Large intestine (tissue), 12 donors: ENCODE measurements at places on chromosomes 11 and 22. TPM values are rescaled to one million over a fixed set of nuclear protein-coding genes. Genes with fewer than 3 reads are reported as not detected.

LMO2 gene
- polyA plus RNA-seq: 11.8 TPM

DNA sequence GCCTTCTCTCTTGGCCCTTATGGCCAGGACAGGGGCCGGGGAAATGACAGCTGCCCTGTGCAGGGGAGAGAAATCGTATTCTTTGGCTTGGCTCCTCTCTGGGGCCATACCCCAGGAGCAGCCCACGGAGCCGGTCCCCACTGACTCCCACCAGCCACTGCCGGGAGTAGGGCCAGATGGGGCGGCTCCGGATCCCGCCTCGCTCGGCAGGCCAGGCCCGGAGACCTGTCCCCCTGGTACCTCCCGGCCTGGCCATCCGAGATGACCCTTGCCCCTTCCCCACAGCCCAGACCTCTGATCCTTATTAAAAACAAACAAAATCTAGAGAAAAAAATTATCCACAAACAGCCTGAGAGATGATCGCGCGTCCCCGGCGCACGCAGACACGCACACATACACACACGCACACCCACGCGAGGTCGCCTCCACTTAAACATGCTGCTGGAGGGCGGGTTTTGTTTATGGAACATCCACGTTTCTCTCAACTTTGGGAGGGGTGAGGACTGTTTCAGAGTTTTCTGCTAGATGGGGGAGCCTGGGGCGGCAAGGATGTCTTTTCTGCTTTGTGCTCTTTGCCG, 59.1 kb downstream of the IGLL1 start:
- DNase-seq: no peak
- peak overlapping the region; percentile 53 for H3K4me3 ChIP-seq
- H3K27me3 ChIP-seq: no peaks in the 10 kb centered on the region
- H3K36me3 ChIP-seq: no peaks in the 10 kb centered on the region

GRCh38 chr11:79592824-79593223, 152.0 kb upstream of the TENM4 start:
- no peaks in the 10 kb centered on the region for H3K27me3 ChIP-seq
- no peak overlapping the region for H3K27ac ChIP-seq

DNA sequence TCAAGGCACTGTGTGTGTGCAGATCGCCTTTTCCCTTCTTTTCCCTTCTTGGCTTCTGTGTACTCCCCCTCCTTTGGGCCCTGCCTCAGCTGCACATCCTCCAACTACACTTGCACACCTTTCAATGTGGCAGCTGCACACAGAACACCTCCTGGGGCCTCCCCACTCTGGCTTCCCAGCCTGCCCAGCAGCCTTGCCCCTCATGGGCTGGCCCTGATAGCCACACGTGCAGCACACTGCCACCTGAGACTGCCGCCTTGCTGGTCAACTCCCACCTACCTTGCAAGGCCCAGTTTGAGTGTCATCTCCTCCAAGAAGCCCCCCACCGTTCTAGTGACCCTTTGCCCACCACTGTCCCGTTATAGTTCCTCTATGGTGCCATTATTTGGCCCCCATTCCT, 77.3 kb upstream of the ARFGAP3 start:
- no peak for DNase-seq
- H3K4me3 ChIP-seq: no peak overlapping the region
- H3K27ac ChIP-seq: peak overlapping the region; percentile 60
- H3K27me3 ChIP-seq: no peaks in the 10 kb centered on the region
- H3K4me1 ChIP-seq: peaks cover 37% of the 10 kb centered on the region
- peaks cover 5% of the 10 kb centered on the region for H3K36me3 ChIP-seq

GRCh38 chr11:22752908-22753310, 76.7 kb downstream of the SVIP start:
- H3K27ac ChIP-seq: no peak overlapping the region
- no peak overlapping the region for H3K4me3 ChIP-seq
- H3K4me1 ChIP-seq: no peaks in the 10 kb centered on the region
- no peaks in the 10 kb centered on the region for H3K36me3 ChIP-seq

DNA sequence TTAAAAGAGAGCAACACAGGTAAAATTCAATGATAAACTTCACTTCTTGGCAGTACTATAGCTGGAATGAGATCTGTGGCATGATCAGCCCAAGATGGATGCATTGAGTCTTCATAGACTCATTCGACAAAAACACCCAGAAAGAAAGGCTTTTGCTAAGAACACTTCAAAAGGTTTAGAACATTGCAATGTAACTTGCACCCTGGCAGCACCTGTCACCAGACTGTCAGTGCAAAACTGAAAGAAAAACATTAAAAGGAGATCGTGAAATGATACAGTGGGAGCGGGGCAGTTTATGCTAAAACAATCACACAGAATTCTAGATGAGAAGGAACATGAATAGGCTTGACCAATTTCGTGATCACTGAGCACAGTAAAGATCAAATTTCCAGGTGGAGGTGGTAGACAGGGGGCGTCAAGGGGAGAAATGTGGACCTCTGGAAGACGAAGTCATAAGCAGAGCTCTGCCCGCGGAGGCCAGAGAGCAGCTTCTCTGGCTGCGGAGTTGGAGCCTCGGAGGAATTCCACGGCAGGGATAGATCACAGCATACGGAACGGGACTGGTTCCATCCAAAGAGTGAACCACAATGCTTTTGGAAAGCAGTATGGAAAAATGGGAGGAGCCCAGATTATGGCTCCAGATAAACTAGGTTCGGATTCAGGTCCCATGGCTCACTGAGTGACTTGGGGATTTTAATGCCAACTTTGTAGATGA, 11.9 kb downstream of the VSIG10L2 start:
- H3K36me3 ChIP-seq: peaks cover 33% of the 10 kb centered on the region
- DNase-seq: no peak
- H3K4me1 ChIP-seq: no peaks in the 10 kb centered on the region
- H3K27ac ChIP-seq: no peak overlapping the region
- H3K27me3 ChIP-seq: no peaks in the 10 kb centered on the region
- H3K4me3 ChIP-seq: no peak overlapping the region

MMP27 gene
- 0.24 TPM for polyA plus RNA-seq

GRCh38 chr11:110886288-110886970, 174.2 kb upstream of the ARHGAP20 start:
- no peak overlapping the region for H3K4me3 ChIP-seq
- DNase-seq: no peak
- no peaks in the 10 kb centered on the region for H3K4me1 ChIP-seq
- no peaks in the 10 kb centered on the region for H3K36me3 ChIP-seq

STARD10 gene
- 331 TPM for polyA plus RNA-seq

DNA sequence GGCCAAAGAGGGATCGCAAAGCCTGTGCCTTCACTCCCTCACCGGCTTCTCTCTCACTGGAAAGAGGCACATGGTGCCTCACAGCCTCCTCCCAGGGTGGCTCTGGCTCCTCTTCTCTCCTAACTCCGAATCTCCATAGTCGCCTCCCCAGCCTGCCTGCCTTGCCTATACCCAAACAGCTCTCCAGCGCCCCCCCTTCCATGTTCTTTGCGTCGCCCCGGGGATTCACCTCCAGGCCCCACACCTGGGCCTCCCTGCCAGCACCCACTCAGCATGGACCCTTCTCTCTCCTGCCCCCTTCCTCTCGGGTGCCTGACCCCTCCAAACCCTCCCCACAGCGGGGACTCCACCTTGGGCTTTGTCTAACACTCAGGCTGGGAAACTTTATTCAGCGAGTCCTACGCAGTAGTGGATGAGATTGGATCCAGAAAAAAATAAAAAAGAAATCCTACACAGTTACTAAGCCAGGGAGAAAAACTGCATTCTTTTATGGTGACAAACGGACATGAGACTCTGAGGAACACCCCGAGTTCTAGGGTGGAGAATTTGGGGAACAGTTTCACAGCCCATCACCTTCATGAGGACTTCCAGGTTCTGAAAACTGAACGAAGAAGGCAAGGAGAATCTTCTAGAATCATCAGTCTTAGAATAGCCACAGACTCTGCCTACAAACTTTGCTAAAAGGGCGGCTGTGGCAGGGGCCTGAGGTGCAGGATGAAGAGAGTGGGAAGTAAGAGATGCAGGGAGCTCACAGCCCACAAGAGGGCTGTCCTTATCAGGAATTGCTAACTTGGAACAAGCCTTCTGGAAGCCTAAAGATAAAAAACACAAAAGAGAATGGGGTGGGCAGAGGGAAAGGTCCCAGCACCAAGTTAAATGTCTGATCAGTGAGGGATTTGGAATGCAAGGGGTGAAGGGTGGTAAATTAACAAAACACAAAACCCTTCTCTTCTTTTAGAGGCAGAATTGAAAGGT, 5.3 kb downstream of the PPM1F start:
- peaks cover 18% of the 10 kb centered on the region for H3K36me3 ChIP-seq
- no peaks in the 10 kb centered on the region for H3K27me3 ChIP-seq
- peaks cover 5% of the 10 kb centered on the region for H3K4me1 ChIP-seq
- no peak for DNase-seq
- H3K27ac ChIP-seq: no peak overlapping the region

ASPHD2 gene
- 0.88 TPM for polyA plus RNA-seq

CNGA4 gene
- polyA plus RNA-seq: 0.16 TPM

GRCh38 chr11:2762451-2762850, 62.7 kb upstream of the KCNQ1OT1 start:
- no peaks in the 10 kb centered on the region for H3K27me3 ChIP-seq
- no peak overlapping the region for H3K4me3 ChIP-seq
- no peaks in the 10 kb centered on the region for H3K4me1 ChIP-seq
- no peaks in the 10 kb centered on the region for H3K36me3 ChIP-seq

DNA sequence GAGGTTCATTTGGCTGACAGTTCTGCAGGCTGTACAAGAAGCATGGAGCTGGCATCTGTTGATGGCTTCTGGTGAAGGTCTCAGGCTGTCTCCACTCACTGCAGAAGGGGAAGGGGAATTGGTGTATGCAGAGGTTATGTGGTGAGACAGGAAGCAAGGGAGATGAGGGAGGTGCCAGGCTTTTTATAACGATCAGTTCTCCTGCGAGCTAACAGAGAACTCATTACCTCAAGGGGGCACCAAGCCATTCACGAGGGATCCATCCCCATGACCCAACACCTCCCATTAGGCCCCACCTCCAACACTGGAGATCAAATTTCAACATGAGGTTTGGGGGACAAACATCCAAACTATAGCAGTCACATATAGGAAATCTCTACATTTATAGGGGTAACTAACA, 38.7 kb upstream of the E2F8 start:
- no peaks in the 10 kb centered on the region for H3K36me3 ChIP-seq
- DNase-seq: no peak
- H3K4me3 ChIP-seq: no peak overlapping the region
- H3K4me1 ChIP-seq: peaks cover 18% of the 10 kb centered on the region

DNA sequence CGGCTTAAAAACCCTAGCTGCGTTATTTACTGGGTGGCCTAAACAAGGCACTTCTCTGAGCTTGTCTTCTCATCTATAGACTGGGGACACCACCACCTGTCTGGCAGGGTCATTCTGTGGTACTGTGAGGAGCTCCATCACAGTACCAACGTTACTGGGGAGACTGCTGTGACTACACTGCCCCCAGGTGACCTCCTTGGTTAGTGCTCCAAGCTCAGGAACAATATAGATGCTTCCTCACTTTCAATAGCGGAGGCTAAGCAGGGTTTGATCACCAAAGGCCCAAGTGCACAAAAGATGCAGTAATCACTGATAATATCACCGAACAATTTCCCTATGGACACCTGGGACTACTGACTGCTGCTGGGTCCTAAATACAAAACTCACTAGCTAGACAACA, 18.8 kb downstream of the PRPF19 start:
- no peaks in the 10 kb centered on the region for H3K27me3 ChIP-seq
- DNase-seq: peak; percentile 53
- H3K4me1 ChIP-seq: no peaks in the 10 kb centered on the region
- H3K4me3 ChIP-seq: no peak overlapping the region
- peaks cover 15% of the 10 kb centered on the region for H3K36me3 ChIP-seq

GRCh38 chr11:124867700-124868099, 2.5 kb downstream of the ROBO3 start:
- no peak overlapping the region for H3K4me3 ChIP-seq
- H3K36me3 ChIP-seq: no peaks in the 10 kb centered on the region
- H3K27ac ChIP-seq: no peak overlapping the region
- no peak for DNase-seq
- peaks cover 100% of the 10 kb centered on the region for H3K27me3 ChIP-seq

TMEM191B gene
- 8.1 TPM for polyA plus RNA-seq

DNA sequence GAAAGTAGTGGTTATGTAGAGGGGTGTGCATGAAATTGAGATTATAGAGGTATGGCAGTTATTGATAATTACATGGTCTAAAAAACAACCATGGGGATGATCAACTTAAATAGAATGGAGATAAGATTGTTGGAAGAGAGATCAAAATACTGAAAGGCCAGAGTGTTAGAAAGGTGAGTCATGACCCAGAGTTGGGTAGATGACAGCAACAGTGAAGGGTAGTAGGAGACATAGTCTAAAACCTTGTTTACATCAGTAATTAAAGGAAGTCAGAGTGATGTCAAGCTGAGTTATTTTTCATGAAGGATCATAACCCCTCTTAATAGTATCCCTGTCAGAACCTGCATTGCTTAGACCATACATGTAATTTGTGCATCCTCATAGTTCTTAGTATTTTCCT, 110.9 kb downstream of the ELP4 start:
- no peaks in the 10 kb centered on the region for H3K36me3 ChIP-seq
- H3K4me1 ChIP-seq: no peaks in the 10 kb centered on the region
- no peaks in the 10 kb centered on the region for H3K27me3 ChIP-seq
- no peak overlapping the region for H3K27ac ChIP-seq

MFRP gene
- 0.01 TPM for polyA plus RNA-seq
